Hypothalamus (tissue), 51 donors: ENCODE measurements at places on chromosomes 4 and X.

DNA sequence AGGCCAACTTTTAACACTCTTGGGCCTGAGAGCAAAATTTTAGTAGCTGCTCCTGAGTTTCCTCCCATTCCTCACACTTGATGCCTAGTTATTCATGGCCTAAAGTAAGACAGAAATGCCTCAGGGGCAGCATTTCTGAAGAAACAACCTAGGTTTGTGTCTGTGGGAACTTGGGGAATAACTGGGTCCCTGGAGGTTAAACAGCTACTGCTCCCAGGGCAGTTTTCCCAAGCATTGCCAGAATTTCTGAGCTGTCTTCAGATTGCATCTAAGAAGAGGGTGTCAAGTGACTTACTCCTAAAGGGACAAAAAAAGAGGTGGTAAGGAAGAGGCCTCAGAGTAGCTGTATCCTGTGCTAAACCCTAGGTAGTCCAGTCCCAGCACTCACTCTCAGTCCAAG lies 130.8 kb upstream of the ACSL4 start:
- DNase-seq: no peak

GRCh38 chr4:153146031-153146430 lies 58.2 kb upstream of the TRIM2 start:
- DNase-seq: no peak

GRCh38 chr4:98468709-98469108 lies 189.7 kb downstream of the TSPAN5 start:
- DNase-seq: peak; percentile 21

DNA sequence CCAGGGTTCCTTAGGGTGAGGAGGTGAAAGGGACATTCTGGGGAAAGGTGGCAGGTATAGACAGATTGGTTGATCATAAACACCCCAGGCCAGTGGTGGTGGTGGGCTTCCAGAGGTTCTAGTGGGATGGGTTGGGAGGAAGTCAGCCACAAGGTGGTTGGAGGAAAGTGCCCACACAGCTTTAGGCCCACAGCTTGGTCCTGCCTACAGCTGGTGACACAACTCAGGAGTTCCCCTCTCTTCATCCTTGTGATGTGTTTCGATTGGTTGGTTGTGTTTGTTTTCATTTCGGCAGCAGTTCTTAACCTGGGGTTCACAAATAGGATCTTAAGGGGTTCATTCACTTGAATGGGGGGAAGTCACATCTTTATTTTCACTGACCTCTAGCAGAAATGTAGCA lies 157.0 kb downstream of the TMEM164 start:
- no peak for DNase-seq

DNA sequence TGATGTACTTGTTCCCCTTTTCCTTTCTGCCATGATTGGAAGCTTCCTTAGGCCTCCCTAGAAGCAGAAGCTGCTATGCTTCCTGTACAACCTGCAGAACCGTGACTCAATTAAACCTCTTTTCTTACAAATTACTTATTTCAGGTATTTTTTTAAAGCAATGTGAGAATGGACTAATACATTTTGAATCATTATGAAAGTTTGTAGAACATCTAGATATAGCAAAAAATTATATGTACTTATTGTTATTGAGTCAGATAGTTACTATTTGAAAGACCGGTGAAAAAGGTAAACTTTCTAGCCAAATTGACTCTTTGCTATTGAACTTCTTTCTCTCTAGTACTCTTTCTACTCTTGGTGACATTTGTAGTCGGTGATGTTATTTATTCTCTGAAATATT lies 777.3 kb upstream of the GALNTL6 start:
- DNase-seq: no peak

DNA sequence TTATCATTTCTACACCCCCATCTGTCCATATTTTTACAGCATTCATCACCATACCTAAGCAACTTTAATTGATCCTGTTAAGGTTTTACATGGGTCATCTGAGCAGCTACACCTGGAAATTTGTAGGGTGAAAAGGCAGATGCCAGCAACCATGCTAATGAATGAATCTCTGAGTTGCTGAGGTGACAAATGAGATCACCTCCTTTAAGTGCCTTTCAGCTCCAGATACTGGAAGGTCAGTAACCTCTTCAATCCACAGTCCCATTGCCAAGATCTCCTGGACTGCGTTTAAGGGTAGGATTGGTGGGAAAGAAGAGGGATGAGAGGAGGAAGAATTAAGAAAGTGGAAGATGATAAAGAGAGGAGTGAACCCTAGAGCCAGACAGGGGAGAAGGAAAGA lies 8.5 kb upstream of the BMP3 start:
- DNase-seq: no peak

DNA sequence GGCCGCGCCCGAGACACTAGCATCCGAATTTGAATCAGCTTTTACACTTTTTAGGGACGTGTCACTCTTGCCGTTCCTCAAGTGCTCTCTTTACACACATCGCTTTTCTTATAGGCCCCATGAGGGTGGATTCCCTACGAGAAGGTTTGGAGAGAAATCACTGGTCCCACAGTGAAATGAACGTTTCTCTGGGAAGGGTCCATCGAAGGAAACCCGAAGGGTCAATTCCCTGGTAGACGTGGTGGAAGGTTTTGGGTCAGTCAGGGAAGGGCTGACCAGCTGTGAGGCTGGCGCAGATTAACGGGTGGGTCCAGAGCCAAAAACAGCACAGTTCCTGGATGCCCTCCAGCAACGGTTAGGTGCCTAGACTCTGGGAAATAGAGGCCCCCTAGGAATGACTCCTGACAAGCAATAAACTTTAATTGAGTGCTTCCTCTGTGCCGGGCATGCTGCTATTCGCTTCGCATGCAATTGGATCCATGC lies 35.9 kb downstream of the ETDC start:
- no peak for DNase-seq

GRCh38 chr4:21884615-21885014 lies 64.0 kb downstream of the KCNIP4 start:
- DNase-seq: no peak

DNA sequence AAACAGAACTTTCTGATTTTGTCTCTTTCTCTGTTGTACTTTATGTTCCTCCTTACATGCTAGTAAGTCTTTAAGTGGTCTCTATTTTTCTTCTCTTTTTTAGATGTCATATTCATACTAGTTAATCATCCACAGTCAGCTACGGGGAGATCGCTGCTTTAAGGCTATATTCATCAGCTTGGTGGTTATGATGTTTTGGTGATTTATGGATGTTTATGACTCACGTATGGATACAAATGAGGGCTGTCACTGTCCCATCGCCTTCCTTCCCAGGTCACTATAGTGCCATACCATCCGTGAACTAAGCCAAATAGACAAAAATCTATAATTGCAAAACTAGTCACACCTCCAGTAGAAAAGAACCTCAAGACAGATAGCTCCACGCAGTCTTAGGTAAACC lies 296.8 kb upstream of the AADAT start:
- DNase-seq: no peak

GRCh38 chr4:114698231-114698630 lies 99.6 kb downstream of the UGT8 start:
- no peak for DNase-seq

GRCh38 chr4:109764376-109764775 lies 34.5 kb upstream of the PLA2G12A start:
- DNase-seq: no peak

GRCh38 chr4:2256781-2257191 lies 5.1 kb downstream of the MXD4 start:
- DNase-seq: no peak

DNA sequence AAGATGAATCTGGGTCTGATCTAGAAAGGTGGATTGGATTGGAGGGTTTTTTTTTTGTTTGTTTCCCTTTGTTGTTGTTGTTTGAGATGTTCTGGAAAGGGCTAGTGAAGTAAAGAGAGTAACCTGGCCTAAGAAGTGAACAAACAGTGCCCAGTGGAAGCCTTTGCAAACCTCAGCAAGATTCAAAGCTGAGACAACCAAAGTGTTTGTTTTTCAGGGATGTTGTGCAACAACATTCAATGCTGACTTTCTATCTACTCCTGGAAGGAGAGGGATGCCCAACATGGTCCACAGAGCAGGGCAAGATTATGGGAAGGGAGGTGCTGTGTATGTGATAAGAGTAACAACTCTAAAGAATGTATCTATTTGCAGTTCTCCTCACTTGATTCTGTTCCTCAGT lies 11.3 kb downstream of the BEX1 start:
- DNase-seq: no peak

DNA sequence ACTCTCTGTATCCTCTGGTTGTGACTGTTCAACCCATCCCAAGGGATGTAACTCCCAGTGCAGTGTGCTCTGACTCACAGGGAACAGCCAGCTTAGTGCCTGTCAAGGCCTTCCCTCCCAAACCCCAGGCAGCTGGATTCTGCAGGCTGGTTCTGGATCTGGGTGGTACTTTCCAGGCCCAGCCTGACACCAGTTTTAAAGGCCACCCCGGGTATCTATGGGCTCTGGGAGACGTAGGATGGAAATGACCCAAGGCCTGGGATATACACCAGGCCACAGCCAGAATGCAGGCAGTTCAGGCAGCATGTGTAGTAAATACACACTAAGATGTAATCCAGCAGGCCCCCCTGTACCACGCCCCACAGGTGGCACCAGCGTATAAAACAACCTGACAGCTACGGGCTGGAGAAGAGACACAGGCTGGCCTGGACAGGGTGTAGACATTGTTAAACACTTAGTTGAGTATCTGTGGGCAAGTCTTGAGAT lies 64.2 kb downstream of the SPINK2 start:
- no peak for DNase-seq

DNA sequence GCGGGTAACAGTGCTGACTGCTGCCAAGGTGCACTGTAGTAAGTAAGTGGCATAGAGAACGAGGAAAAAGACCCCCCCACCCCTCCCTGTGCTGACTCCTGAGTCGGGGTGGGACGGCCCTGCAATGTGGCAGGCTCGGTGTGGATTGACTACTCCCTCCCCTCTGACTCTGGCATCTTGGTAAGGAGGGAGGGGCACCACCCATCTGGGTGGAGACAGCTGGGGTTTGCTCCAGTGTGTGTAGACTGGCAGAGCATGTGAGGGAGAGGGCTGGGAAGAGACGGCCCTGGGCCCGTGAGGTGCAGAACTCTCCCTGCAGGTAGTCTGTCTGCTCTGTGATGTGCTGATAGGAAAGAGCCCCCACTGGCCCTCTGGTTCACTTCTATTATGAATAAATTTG lies 31.0 kb downstream of the NSG1 start:
- DNase-seq: no peak

DNA sequence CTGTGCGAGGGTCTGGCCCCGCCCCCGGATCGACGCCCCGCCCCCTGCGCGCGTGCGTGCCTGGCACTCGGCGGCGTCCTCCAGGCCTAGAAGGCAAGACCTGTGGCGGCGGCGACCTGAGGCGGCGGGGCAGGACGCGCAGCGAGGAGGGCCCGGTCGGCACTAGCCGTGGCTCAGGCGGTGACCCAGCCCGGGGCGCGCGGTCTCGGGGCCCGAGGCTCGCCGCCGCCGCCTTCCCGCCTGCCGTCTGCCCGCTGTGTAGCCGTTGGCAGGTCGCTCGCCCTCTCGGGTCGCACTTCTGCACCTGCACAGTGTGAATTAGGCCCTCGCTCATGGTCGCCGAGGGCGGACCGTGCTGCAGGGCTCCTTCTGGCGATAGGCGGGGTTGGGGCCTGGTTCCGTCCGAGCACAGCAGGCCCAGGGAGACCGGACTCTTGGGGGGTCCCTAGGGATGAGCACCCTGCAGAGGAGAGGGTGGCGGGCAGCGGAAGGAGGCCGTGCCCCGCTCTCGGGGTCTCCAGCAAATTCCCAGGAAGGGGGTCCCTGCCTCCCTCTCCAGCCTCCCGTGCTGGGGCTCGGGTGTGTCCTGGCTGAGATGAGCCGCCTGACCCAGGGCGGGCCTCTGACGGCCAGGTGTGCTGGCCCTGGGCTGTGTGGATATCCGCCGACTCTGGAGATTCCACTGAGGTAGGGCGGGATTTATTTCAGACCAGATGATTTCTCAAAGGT lies 557 bp upstream of the FAM53A start:
- no peak for DNase-seq

- no peak for DNase-seq
Measured at GRCh38 chr4:169295822-169296221, 25.1 kb upstream of the SH3RF1 start.

DNA sequence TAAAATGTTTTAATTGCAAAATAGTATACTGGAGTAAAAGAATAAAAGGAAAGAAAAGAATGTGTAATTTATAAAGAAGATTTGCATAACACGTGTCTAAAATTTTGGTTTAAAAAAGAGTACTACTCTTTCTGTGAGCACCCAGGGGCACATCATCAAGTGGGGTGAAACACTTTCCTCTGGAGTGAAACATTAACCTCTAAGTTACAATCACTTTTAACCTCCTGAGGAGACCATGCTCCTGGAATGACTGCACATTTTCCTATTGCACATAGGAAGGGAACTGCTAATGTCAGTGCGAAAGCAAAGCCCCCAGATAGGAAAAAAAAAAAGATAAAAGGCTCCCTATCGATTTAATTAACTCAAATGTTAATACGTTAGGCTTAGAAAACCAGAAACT lies 13.3 kb downstream of the VEGFC start:
- DNase-seq: no peak

GRCh38 chr4:184573701-184574100 lies 75.5 kb downstream of the CASP3 start:
- DNase-seq: no peak

GRCh38 chr4:123488916-123489315 lies 92.3 kb downstream of the SPRY1 start:
- no peak for DNase-seq
